Stimulated activated CD8-positive, alpha-beta memory T cell treated with anti-CD3 and anti-CD28 coated beads, Interleukin-2, amount 100 ng/mL, for 48 hours (primary cell): ENCODE measurements at places on chromosomes 2 and 18.

GRCh38 chr18:59715445-59715844 lies 18.2 kb upstream of the CCBE1 start:
- no peak for DNase-seq

GRCh38 chr2:237964194-237964577 lies 2.6 kb upstream of the UBE2F start:
- DNase-seq = no peak

DNA sequence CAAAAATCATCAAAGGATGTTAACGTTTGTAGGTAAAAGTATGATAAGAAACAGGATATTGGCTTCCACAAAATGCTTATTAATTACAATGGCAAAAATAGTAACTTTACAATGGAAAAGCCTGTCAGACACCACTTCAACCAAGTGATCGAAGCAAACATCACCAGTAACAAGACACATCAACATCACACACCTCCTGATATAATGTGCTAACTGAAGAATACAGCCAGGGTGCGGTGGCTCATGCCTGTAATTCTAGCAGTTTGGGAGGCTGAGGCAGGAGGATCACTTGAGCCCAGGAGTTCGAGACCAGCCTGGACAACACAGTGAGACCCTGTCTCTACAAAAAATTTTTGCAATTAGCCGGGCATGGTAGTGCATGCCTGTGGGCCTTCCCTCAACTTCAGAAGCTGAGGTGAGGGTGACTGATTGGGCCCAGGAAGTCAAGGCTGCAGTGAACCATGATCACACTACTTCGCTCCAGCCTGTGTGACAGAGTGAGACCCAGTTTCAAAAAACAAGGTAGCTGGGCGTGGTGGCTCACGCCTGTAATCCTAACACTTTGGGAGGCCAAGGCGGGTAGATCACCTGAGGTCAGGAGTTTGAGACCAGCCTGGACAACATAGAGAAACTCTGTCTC lies 15.0 kb downstream of the MGAT4A start:
- no peak for DNase-seq

- no peak for DNase-seq
Observed at GRCh38 chr2:178910005-178910404, 102.8 kb upstream of the TTN start.

DNA sequence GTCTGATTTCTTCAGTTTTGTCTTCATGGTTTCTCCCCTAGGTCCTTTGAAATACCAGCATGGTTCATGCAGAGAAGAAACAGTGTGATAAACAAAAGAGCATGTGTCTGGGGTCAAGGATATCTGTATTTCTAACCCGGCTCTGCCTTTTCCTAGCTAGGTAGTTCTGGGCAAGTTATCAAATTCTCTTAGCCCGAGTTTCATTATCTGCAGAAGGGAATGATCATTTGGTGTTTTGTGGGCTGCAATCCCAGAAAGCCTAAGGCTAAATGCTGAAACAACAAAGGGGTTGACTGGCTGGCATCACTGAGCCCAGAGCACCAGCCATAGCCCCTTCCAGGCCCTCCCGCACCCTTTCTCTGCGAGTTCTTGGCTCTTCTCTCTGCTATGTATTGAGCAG lies 51.7 kb upstream of the DAPL1 start:
- DNase-seq = no peak

DNA sequence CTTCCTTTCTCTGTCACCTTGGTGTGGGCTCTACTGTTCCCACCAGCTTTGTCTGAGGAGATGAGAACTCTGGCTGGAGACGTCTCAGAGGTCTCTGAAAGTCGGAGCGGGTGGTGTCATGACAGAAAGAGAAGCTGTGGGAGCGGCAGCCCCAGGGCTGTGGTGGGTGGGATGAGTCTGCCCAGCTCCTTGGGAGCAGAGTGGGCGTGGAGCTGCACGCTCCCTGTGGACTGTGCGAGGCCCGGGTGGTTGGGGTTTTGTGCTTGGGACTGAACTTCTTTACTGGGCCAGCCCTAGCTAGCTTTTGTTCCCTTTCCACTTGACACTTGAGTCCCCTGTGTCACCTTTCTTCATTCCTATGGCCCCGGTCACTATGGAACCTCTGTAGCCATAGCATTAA lies 10.4 kb downstream of the TOGARAM2 start:
- DNase-seq = no peak

- DNase-seq = no peak
Observed at GRCh38 chr2:201579536-201579935, 63.8 kb downstream of the TMEM237 start.

- DNase-seq = no peak
Observed at GRCh38 chr2:157444641-157445040, 752 bp upstream of the CYTIP start.

- DNase-seq = no peak
Observed at GRCh38 chr18:7954238-7954637, 387.1 kb downstream of the PTPRM start.

GRCh38 chr2:37342591-37343220 lies 1.7 kb upstream of the QPCT start:
- DNase-seq = no peak

GRCh38 chr2:70936165-70936978 lies 672 bp downstream of the ATP6V1B1 start:
- no peak for DNase-seq

DNA sequence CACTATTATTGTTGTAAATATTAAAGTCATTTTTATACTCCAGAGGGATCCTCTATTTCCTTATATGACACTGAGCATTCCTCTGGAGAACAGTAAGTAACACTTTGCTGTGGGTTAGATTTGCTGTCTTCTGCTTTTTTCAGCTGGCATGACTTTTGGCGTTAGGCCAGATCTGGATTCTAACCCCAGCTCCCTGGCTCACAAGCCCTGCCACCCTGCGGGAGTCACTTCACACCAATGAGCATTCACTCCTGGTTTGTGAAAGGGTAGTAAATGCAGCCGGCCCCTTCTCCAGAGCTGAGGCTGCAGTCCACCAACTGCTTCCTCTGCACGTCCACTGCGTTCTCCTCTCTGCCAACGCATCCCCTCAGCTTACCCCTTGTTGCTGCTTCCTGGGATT lies 373.8 kb upstream of the RAB6C start:
- DNase-seq = no peak

- DNase-seq = no peak
Observed at GRCh38 chr2:127658641-127659407, 12.9 kb downstream of the GPR17 start.

DNA sequence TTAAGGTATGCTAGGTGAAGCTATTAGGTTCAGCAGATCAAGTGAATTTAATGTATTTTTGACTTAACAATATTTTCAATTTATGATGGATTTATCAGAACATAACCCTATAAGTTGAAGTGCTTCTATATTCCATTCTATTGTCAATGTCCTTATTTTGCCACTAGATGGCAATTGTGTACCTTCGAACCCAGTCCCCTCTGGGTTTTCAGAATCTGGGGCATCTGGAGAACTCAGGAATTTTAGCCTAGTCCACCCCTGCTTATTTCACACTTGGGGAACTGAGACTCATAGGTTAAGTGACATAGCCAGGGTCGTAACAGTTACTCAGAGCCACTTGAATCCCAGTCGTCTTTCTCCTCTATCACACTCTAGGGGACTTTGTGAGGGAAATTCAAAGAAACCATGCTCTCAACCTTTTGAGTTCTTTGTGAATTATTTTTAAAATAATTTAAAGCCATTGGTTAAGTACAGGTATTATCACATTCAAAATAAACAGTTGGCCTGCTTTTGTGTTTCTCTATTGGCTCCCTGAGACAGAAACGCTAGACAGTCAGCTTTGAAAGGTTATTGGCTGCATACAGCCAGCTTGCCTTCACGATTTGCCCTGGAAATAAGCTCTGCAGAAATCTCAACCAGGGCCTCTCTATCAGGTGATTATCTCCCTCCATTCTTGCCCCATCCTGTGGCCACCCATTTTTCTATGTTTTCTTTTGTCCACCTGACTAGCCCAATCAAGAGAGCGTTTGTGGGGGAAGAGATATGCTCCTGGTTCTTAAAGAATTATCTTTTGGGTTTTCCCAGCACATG lies 145.0 kb downstream of the TTC27 start:
- DNase-seq = no peak

DNA sequence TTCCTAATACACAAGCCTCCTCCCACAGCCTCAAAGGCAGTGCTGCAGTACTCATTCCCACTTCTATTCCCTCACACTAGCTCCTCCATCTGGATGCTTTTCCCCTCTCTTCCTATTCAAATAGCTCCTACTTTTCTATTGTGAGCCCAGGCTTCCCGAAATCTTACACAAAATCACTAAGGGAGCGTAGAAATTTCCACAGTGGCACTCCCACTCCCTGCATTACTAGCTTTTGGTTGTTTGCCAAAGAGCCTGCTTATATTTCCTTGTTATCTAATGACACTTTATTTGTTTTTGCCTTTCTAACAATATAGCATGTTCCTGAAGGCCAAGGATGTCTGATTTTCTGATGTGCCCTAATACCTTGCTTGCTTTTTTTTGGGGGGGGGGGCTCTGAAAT lies 10.9 kb downstream of the EPAS1 start:
- no peak for DNase-seq

- DNase-seq = no peak
Observed at GRCh38 chr2:56107502-56108220, 76.1 kb upstream of the CCDC85A start.

- DNase-seq = no peak
Observed at GRCh38 chr18:23631746-23632145, 31.0 kb downstream of the ANKRD29 start.

- no peak for DNase-seq
Observed at GRCh38 chr2:145076085-145076484, 556.2 kb upstream of the ZEB2 start.

DNA sequence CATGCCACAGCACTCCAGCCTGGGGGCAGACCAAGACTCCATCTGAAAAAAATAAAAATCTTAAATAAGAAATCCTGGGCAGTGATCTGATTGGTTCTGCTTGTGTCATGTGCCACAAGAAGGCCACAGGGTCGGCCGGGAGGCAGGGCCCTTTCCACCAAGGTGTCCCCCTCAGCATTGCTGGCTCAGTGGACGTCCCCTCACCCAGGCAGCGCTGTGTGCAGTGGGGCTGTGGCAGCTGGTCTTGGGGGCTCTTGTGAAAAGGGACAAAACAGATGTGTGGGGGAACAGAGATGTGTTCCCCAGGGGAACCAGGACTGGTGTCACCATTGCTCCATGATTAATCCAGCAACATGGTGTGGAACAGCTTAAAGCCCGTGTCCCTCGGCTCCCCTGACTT lies 60.5 kb downstream of the HS6ST1 start:
- no peak for DNase-seq

- DNase-seq = no peak
Observed at GRCh38 chr2:239787538-239788050, 237.5 kb downstream of the NDUFA10 start.

DNA sequence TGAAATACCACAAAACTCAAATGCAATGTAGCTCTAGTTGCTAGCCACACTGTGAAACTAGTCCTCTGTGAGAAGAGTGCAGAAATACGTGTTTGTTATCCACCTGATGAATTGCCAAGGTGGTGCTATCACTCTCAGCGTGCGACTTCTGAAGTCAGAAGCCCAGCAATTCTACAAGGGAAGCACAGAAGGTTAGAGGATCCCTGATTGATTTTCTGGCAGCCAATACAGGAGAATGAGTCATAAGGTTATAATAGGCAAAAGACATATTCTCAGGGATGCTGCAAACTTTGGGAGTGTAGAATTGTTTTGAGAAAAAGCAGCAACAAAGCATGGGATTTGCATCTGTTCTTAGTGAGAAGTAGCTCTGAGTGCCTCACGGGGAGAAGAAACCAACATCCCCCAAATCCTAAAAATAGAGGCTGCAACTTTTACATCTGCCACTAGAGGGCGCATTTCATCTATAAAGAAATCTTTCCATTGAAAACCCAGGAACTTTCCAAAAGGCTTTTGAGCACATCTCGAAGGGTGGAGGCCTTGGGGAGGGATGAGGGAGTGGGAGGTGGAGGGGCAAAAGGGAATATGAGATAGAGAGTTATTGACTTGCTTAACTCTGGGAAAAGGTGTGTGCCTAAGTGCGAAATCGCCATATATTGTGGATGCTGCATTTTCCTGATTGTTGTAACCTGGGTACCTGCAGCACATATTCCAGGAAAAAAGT lies 78.0 kb downstream of the TMEM182 start:
- DNase-seq = peak; percentile 9

GRCh38 chr18:49055754-49056172 lies 105.0 kb upstream of the SMAD7 start:
- DNase-seq = peak; percentile 29

GRCh38 chr2:3730646-3731045 lies 27.3 kb downstream of the DCDC2C start:
- DNase-seq = no peak

DNA sequence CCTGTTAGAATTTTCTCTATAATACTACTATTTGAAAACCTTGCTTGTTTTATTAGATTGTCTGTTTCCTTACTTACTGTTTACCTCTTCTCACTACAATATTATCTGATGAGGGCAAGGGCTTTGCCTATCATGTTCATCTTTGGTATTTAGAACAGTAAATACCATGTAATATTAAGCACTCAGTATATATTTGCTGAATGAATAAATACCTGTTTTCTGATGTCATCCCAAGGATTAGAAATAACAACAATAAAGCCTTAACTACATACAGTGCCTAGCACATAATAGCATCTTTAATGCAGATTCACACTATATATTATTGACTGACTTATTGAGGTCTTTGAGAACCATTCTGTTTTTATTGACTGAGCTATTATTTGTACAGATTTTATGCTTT lies 142.1 kb downstream of the TMEM247 start:
- DNase-seq = no peak

DNA sequence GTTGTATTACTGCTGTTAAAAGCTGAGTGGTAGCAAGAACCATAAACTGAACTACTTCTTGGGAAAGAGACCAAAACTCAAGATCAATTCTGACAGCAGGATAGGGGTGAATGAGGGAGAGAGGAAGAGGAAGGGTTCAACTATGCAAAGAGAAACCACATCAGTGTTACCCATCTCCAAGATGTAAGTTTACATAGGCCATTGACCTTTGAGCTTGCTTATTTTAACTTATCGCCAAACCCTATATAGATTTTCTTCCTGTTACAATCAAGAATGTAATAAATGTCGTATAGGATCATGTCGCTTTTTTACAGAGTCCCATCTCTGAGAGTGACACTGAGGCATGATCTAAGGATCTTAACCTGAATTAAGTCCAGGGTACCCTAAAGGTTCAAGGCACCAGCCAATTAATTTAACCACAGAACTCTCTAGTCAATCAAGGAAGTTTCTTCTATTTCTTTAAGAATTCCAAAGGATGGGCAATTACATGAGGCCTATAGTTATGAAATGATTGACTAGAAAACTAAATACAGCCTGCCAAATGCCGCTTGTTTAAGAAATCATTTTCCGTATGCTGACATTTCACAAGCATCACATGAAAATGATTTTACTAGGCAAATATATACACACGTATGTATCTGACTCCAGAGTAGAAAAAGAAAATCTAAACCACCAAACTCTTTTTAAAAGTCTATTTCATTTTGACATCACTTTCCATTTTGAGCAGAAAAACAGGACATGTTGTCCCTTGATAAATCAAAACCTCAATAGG lies 11.8 kb downstream of the RND3 start:
- DNase-seq = no peak
